ENCODE measurements at places on chromosomes 3 and 15. TPM values are rescaled to one million over a fixed set of nuclear protein-coding genes. Genes with fewer than 3 reads are reported as not detected.

- DNase-seq = no peak
These were observed 38.7 kb downstream of the ANXA2 start for GRCh38 chr15:60358935-60359682.

- peak; percentile 78 for DNase-seq
These were observed 16.1 kb upstream of the IL1RAP start for GRCh38 chr3:190497811-190498210.

- no peak for DNase-seq
These were observed 19.4 kb downstream of the BCL2L10 start for GRCh38 chr15:52093167-52093538.

- DNase-seq = no peak
These were observed 4.7 kb downstream of the RNF111 start for GRCh38 chr15:58992181-58992580.

- DNase-seq = no peak
These were observed 1.7 kb downstream of the GABRB3 start for GRCh38 chr15:26771168-26771567.

DNA sequence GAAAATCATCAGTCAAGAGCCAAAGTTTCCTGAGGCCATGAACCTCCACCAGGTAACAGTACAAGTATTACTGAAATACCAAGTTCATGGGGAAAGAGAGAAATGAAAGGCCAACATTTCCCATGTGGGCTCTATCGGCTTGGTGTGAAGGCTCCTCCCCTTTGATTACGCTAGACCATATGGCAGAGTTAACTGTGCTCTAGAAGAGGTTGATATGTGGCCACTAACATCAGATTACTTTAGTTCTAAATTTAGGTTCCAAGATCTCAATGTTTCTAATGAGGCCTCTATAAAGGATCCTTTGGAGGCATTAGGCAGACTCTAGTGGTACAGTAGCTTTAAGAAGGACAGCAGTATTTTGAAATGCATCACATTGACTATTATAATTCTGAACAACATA is 127.1 kb downstream of the SEMA6D start:
- DNase-seq = no peak

SLC28A1 gene
- total RNA-seq = 0.83 TPM

CATSPER2 gene
- 3.0 TPM for total RNA-seq

CHRD gene
- 7.0 TPM for total RNA-seq

CPA3 gene
- total RNA-seq = 1.9 TPM
